Natural killer cell (primary cell): ENCODE measurements at places on chromosomes 11 and 22. TPM values are rescaled to one million over a fixed set of nuclear protein-coding genes. Genes with fewer than 3 reads are reported as not detected.
A peak's percentile ranks its signal among the peaks of the same experiment; 100 is the strongest.

DNA sequence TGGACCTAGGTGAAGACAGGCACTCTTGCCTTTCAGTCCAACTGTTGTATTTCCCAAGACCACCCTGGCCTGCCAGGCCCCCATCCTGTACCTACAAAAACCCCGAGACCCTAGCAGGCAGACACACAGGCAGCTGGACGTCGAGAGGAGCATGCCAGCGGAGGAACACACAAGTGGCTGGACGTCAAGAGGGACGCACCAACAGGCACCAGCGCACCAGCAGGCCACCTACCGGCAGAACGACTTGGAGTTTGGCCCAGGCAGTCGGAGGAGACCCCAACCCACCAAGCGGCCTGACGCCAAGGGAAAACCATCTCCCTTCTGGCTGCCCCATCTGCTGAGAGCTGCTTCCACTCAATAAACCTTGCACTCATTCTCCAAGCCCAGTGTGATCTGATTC is 1883.4 kb upstream of the RAG2 start:
- no peak overlapping the region for H3K27ac ChIP-seq
- no peak for DNase-seq
- no peaks in the 10 kb centered on the region for H3K4me1 ChIP-seq
- H3K36me3 ChIP-seq, result no peaks in the 10 kb centered on the region
- H3K27me3 ChIP-seq, result no peaks in the 10 kb centered on the region

DNA sequence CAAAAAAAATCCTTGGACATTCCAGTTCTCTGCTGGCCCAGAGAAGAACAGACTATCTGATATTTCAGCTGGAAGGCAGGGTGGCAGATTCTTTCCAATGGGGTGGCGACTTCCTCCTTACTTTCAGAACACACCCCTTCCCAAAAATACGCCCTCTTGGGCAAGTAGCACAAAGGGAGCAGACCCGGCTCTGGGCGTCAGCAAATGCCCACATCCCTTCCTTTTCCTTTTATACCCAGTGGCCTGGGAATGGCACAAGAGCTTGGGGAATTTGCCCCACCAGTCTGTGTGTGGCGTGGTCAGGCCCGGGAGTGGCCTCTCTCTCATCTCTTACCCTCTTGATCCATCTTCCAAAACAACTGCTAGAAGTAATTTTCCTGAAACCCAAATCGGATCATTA is 33.0 kb upstream of the NUP160 start:
- H3K27ac ChIP-seq, result no peak overlapping the region
- H3K27me3 ChIP-seq, result no peaks in the 10 kb centered on the region
- H3K4me1 ChIP-seq, result peaks cover 13% of the 10 kb centered on the region
- no peak overlapping the region for H3K4me3 ChIP-seq

DNA sequence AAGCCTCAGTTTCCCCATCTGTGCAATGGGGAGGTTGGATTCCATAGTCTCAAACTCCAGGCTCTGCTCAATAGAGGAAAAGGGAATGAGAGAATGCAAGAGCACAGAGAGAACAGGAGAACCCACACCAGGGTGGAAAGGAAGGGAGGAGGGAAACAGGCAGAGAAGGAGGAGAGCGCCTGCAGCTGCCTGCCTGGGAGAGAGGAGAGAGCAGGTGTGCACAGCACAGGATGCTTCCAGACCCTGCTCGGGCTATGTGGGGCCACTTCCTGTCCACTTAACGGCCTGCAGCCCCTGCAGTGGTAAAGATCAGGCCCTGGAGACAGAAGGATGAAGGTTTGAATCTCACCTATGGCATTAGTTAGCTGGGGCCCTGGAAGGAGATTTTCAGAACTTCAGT is 12.3 kb downstream of the LRRC32 start:
- H3K27ac ChIP-seq, result no peak overlapping the region
- no peaks in the 10 kb centered on the region for H3K4me1 ChIP-seq
- no peak overlapping the region for H3K4me3 ChIP-seq
- H3K36me3 ChIP-seq, result no peaks in the 10 kb centered on the region
- no peaks in the 10 kb centered on the region for H3K27me3 ChIP-seq

GRCh38 chr11:61963282-61964057 is 4.0 kb downstream of the FTH1 start:
- DNase-seq, result peak; percentile 60
- peaks cover 16% of the 10 kb centered on the region for H3K36me3 ChIP-seq
- peak overlapping the region; percentile 68 for H3K27ac ChIP-seq
- no peak overlapping the region for H3K4me3 ChIP-seq
- H3K27me3 ChIP-seq, result no peaks in the 10 kb centered on the region
- H3K4me1 ChIP-seq, result peaks cover 42% of the 10 kb centered on the region

GRCh38 chr11:122423273-122423672 is 232.2 kb upstream of the UBASH3B start:
- no peak overlapping the region for H3K4me3 ChIP-seq
- H3K4me1 ChIP-seq, result no peaks in the 10 kb centered on the region
- no peaks in the 10 kb centered on the region for H3K36me3 ChIP-seq
- DNase-seq, result no peak

DNA sequence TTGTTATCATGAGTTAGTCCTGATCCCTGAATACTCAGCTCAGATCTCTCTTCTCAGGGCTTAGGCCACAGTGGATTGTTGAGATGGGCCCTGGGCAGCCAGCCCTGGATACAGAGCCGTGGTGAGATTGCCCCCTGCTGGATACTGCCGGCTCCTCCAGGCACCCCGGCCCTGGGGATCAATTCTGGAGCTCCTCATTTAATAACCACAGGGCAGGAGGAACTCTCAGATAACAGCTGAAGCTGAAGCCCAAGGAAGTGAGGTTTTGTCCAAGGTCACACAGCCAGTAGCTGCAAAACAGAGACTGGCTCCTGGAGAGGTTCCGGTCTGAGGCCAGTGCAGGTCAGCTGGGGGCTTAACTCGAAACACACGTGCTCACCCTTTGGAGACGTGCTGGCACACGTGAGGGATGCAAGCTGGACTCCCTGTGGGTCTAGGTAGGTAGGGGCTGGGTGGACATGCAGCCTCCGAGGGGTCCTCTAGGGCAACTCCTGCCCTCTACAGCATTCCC is 16.0 kb downstream of the USH1C start:
- H3K27me3 ChIP-seq, result no peaks in the 10 kb centered on the region
- H3K4me3 ChIP-seq, result no peak overlapping the region
- H3K4me1 ChIP-seq, result no peaks in the 10 kb centered on the region
- no peak overlapping the region for H3K27ac ChIP-seq
- DNase-seq, result peak; percentile 56

GRCh38 chr11:100746448-100746847 is 59.4 kb downstream of the ARHGAP42 start:
- H3K4me1 ChIP-seq, result no peaks in the 10 kb centered on the region
- H3K36me3 ChIP-seq, result no peaks in the 10 kb centered on the region
- no peaks in the 10 kb centered on the region for H3K27me3 ChIP-seq
- no peak for DNase-seq

DNA sequence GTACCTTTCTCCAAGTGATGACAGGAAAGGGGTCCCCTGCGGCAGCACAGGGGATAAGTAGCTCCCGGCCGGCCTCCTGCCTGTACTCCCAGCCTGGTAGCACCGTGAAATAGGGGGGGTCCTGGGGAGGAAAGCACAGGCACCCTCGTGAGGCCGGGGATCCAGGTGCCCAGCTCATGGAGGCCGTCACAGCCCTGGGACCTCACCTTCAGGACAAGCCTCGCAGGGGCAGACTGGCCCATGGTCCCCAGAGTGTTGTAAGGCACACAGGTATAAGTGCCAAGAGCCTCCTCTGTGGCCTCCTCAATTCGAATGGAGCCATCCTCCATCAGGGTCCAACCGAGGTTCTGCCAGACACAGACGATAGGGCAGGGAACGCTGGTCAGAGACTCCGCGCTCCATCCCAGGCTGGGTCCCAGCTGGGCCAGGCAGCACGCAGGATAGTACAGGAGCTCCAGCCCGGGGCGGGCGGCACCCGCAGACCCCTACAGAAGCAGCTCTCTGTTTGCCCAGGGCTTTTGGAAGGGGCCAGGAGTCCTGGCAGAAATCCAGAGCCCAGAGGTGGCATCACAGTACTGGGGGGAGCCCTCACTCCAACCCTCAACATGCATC is 25.2 kb downstream of the IGSF9B start:
- DNase-seq, result no peak
- H3K4me1 ChIP-seq, result peaks cover 15% of the 10 kb centered on the region
- H3K36me3 ChIP-seq, result no peaks in the 10 kb centered on the region
- H3K4me3 ChIP-seq, result no peak overlapping the region
- no peak overlapping the region for H3K27ac ChIP-seq

- H3K4me1 ChIP-seq, result no peaks in the 10 kb centered on the region
- H3K36me3 ChIP-seq, result no peaks in the 10 kb centered on the region
- no peak overlapping the region for H3K27ac ChIP-seq
- DNase-seq, result no peak
- no peak overlapping the region for H3K4me3 ChIP-seq
Observed at GRCh38 chr11:57163160-57163868, 18.4 kb upstream of the LRRC55 start.

DNA sequence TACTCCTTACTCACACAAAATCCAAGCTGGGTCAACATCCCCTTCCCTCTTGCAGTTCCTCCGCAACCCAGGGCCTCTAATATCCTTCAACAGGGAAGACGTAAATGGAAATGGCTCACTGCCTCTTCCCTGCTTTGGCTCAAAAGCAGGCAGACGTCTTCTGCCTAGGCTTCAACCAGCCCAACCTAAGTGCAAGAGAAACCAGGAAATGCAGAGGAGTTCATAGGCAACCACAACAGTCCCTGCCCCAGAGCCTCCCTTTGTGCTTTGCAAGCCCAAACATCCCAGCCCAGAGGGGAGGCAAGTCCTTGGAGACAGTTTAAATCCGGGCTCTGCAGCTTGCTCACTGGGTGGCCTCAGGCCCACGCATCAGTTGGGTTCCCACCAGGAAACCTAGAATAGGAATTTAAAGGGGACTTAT is 33.3 kb downstream of the CD6 start:
- DNase-seq, result no peak
- H3K27ac ChIP-seq, result no peak overlapping the region
- no peak overlapping the region for H3K4me3 ChIP-seq
- peaks cover 3% of the 10 kb centered on the region for H3K27me3 ChIP-seq
- no peaks in the 10 kb centered on the region for H3K36me3 ChIP-seq
- H3K4me1 ChIP-seq, result peaks cover 28% of the 10 kb centered on the region

- no peak overlapping the region for H3K27ac ChIP-seq
- H3K4me1 ChIP-seq, result no peaks in the 10 kb centered on the region
Observed at GRCh38 chr11:7278314-7278917, 26.7 kb downstream of the SYT9 start.

DNA sequence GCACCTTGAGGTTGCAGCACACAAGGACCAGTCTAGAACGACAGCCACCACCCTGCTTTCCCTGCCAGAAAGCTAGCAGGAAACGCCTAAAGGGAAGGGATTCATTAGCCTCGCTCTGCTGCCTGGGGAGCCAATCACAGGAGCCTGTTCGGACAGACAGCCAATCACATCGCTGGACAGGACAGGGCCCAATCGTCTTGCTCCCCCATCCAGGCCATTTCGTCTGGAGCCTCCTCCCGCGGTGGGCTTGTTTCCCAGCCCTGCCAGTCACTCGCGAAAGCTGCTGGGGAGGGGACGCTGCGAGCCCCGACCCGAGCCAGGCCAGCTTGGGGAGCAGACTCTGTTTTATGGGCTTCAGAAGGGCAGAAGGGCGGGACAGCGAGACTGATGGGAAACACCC is 79.8 kb upstream of the NCAM1 start:
- no peak for DNase-seq
- peaks cover 86% of the 10 kb centered on the region for H3K4me1 ChIP-seq
- no peaks in the 10 kb centered on the region for H3K27me3 ChIP-seq
- no peak overlapping the region for H3K4me3 ChIP-seq
- no peaks in the 10 kb centered on the region for H3K36me3 ChIP-seq

GRCh38 chr22:49825436-49825835 is 2.2 kb downstream of the BRD1 start:
- no peak overlapping the region for H3K27ac ChIP-seq
- DNase-seq, result no peak
- H3K4me1 ChIP-seq, result peaks cover 45% of the 10 kb centered on the region
- peaks cover 25% of the 10 kb centered on the region for H3K36me3 ChIP-seq

GRCh38 chr11:93843906-93844305 is 6.5 kb downstream of the VSTM5 start:
- no peak for DNase-seq
- no peaks in the 10 kb centered on the region for H3K4me1 ChIP-seq
- no peak overlapping the region for H3K27ac ChIP-seq
- H3K27me3 ChIP-seq, result no peaks in the 10 kb centered on the region

- H3K27me3 ChIP-seq, result peaks cover 4% of the 10 kb centered on the region
- no peak for DNase-seq
- peaks cover 30% of the 10 kb centered on the region for H3K4me1 ChIP-seq
- H3K4me3 ChIP-seq, result no peak overlapping the region
- no peak overlapping the region for H3K27ac ChIP-seq
- H3K36me3 ChIP-seq, result no peaks in the 10 kb centered on the region
Observed at GRCh38 chr22:22886546-22886945, 1.1 kb upstream of the IGLL5 start.

DNA sequence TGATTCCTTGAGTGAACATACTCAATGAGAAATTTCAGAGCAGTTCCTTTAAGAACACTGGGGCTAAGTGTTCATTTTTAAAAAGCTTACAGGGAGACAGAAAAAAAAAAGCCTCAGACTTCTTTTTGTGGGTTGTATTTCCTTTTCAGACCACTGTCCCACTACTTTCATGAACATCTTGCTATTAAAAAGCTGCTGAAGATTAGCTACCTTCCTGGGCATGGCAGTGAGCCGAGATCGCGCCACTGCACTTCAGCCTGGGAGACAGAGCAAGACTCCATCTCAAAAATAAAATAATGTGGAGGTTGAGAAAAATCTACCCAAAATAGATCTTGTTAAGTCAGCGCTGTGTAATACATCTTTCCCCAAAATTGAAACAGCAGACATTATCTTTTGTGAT is 10.8 kb downstream of the TRAF6 start:
- H3K27me3 ChIP-seq, result no peaks in the 10 kb centered on the region
- H3K4me3 ChIP-seq, result no peak overlapping the region
- H3K27ac ChIP-seq, result no peak overlapping the region
- H3K4me1 ChIP-seq, result peaks cover 2% of the 10 kb centered on the region
- DNase-seq, result no peak

DNA sequence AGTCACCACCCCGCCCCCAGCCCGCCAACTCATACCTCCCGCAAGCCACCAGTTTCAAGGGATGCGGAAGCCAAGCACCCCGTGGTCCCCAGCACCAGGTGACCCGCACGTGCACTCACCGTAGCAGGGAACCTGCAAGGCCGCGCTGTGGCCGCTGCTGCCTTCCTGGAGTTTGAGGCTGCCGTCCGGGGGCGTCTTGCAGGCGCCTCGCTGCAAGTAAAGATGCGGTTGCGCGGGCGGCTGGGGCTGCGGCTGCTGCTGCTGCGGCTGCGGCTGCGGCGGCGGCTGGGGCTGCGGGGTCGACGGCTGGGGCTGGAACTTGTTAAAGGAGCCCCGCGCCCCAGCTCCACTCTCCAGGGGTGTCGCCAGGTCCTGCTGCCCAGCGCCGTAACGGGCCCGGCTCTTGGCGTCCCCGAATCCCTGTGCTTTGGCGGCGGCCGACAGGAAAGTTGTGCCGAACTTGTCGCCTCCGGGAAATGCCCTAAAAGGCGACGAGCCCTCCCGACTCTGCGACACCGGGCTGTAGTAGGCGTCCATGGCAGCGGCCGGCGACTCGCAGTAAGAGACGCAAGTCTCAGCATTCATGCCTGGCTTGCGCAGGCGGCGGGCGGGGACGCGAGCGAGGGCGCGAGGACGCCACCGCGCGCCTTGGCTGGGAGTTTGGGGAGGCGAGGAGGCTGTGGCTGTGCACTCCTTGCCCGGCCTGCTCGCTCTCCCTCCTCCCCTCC is at the start of gene ALX4:
Gene ALX4, minus strand, starts transcription at position 662 of the 728 bp plus-strand sequence. Its CDS starts 77 bp downstream, at position 585.
- H3K4me3 ChIP-seq, result no peak within 1 kb of the TSS
- peaks cover 20% of the 10 kb centered on the region for H3K4me1 ChIP-seq
- H3K36me3 ChIP-seq, result no peaks in the 10 kb centered on the region
- no peak within 1 kb of the TSS for H3K27ac ChIP-seq

NOX4 gene
- not detected for total RNA-seq

ABCC8 gene
- total RNA-seq, result not detected

SMIM35 gene
- 0.33 TPM for total RNA-seq

RAB30 gene
- 23.3 TPM for total RNA-seq
